ENCODE measurements at places on chromosomes 5 and 9.

- DNase-seq = no peak
Observed at GRCh38 chr9:128049843-128050242, 17.3 kb downstream of the NAIF1 start.

DNA sequence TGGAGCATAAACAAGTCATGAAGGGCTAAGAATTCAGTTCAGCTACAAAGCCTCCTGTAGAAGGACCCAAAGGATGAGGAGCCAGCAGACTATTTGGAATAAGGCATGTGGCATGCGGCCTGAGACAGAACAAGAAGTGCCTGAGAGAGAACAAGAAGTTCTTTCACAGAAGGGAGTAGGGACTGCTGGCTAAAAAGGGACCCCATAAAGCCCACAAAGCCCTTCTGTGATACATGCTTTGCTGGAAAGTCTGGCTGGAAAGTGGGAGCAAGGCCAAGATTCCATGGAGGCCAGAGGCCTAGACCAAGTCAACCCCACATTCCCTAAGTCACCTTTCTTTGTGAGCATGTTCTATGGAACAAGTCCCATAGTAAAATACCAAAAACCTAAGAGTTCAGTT lies 35.9 kb upstream of the UBAP2 start:
- DNase-seq = peak; percentile 29

GRCh38 chr5:126911986-126912385 lies 118.4 kb downstream of the MARCHF3 start:
- no peak for DNase-seq

DNA sequence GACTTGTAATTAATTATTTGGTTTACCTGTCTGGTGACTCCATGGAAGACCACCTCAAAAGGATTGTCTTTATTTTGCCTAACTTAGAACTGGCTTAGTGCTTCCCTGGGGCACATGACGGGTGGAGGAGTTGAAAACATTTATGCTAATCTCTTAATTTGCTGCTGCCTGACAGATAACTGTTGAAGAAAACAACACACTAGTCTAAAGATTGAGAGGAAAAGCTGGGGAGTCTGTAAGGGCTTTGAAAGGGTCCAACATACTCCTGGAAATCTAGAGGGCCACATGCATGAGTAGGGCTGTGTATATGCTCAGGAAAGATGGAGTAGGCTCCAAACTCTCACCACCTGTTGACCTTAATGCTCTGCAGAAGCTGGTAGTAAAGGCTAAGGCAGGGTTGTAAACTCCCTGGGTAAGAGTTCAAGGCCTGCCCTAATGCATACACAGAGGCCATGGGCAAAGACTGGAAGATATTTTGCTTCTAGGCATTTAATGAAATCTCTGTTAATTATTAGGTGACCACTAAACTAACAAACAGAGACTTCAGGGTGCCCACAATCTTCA lies 40.7 kb downstream of the NR3C1 start:
- DNase-seq = no peak

- no peak for DNase-seq
Observed at GRCh38 chr5:50672663-50673062, 6.2 kb downstream of the PARP8 start.

- DNase-seq = no peak
Observed at GRCh38 chr9:846852-847251, 5.4 kb downstream of the DMRT1 start.

- DNase-seq = peak; percentile 92
Observed at GRCh38 chr5:176619203-176619568, 9.2 kb upstream of the GPRIN1 start.

- DNase-seq = no peak
Observed at GRCh38 chr9:136806631-136807201, 1.0 kb upstream of the RABL6 start.

DNA sequence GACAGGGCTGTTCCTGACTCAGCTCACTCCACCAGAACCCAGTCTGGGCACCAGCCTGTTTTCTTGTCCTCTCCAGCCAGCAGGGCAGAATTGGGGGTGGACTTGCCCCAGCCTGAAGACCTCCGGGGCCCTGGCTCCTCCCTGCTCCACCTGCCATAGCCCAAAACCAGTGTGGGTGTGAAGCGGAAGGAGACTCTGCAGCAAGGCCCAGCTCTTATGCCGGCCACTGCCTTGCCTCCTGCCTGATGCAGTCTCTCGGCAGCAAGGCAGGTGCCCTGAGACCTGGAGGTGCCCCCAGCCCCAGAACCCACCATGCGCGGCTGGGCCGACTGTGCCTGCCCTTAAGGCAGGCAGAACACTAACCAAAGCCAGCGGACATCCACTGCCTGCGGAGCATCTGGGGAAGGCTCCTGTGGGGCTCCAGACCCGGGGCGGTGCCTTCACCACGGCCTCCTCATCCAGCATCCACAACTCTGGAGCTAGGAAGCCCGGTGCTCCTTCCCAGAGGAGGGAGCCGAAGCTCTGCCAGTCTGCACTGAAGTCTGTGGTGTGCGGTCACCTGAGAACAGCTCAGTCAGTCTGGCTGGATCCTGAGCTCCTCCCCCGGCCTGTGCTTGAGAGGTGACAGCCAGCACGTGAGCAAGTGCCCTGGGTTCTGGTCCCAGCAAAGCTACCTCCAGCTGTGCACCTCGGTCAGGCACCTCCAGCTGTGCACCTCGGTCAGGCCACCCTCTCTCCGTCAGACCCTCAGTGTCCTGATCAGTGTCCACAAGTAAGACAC lies 116.7 kb downstream of the ADAMTS2 start:
- no peak for DNase-seq

DNA sequence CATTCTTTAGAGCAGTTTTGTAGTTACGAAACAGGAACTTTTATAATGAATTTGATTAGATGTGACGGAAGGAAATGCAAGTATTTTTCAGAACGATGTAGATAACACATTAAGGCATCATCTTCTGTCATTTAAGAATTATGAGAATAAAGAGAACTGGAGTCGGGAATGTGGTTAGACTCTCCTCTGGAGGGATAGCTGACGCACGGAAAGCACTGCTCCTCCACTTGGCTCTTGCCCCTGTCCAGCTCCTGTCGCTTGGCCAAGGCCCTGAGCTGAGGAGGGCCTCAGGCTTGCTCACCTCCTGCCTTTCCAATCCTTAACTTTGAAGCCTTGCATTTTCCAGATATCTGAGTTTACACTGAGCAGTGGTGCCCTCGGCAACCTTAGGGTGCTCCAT lies 60.5 kb downstream of the MAP1B start:
- DNase-seq = peak; percentile 74

DNA sequence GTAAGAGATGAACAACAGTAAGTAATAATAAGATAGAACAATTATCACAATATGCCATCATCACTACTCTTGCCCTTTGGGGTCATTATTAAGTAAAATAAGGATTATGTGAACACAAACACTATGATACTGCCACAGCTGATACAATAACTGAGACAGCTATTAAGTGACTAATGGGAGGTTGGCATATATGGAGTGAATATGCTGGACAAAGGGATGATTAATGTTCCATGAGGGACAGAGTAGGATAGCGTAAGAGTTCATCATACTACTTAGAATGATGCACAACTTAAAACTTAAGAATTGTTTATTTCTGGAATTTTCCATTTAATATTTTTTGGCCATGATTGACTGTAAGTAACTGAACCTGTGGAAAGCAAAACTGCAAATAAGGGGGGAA lies 16.6 kb downstream of the POU5F2 start:
- DNase-seq = no peak

All from cerebellar cortex (tissue), 1 donor.